Cortex of kidney (tissue), 1 donor: ENCODE measurements at places on chromosomes 16 and 17.

DNA sequence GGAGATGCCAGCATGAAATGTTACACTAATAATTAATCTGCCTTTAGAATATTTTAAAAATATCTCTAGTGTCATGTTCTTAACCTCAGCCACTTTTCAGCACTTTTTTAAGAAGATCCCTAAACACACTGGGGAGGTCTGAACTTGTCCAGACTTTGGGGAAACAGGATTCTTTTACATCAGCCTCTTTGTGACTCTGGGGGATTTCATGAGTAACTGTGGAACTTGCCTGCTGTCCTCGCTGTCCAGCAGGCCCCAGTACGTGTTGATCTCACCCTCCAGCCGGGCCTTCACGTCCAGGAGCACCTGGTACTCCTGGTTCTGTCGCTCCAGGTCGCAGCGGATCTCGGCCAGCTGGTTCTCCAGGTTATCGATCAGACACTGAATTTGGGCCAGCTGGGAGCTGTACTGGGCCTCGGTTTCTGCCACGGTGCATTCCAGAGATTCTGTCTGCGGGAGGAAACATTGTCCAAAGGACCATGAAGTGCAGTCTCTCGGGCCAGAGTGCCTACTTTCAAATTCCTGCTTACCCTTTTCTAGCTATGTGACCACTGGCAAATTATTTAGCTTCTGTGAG lies 5.5 kb downstream of the KRT40 start:
- no peak for DNase-seq

DNA sequence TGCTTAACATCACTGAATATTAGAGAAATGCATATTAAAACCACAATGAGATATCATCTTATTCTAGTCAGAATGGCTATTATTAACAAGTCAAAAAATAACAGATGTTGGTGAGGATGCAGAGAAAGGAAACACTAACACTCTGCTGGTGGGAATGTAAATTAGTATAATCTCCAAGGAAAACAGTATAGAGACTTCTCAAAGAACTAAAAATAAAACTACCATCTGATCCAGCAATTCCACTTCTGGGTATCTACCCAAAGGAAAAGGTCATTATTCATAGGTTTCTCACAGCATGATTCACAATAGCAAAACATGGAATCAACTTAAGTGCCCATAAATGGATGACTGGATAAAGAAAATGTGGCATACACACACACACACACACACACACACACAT lies 166.4 kb downstream of the CEP112 start:
- DNase-seq, result no peak

DNA sequence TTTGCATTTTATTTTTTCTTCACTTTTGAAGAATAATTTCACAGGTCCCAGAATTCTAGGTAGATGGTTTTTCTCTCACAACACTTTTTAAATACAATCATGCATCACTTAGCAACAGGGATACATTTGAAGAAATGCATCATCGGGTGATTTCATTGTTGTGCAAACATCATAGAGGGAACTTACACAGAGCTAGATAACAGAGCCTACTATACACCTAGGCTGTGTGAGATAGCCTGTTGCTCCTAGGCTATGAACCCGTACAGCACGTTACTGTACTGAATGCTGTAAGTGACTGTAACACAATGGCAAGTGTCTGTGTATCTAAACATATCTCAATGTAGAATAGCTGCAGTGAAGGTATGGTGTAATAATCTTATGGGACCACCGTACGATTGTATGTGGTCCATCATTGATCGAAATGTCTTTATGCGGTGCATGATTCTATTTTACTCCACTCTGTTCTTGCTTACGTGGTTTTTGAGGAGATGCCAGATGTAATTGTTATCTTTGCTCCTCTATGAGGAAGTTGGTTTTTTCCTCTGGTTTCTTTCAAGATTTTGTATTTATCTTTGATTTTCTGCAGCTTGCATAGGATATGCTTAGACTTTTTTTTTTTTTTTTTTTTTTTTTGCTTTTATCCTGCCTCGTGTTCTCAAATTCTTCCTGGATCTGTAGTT lies 35.5 kb upstream of the TMEM92 start:
- no peak for DNase-seq

- DNase-seq, result no peak
Observed at GRCh38 chr17:22142091-22142490, 449.8 kb downstream of the KCNJ18 start.

GRCh38 chr16:57513371-57514102 lies 22.8 kb downstream of the CCDC102A start:
- DNase-seq, result no peak

- DNase-seq, result no peak
Observed at GRCh38 chr16:66269617-66270332, 96.7 kb upstream of the CDH5 start.

DNA sequence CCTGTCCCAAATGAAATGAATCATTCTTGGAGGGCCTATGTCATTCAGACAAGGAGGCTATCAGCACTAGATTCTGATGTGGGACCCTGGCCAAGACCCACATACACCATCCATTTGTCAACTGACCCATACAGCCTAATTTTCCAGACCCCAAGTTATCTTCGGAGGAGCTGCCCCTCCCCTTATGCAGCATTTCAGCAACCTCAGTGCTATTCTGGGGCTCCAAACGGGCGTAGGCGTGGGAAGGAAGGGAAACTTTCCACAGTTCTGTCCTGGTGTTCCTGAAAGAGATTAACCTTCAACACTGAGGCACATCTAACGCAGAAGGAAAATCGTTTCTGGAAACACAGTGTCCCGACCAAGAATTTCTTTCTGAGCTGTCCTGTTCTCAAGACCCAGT lies 86.7 kb downstream of the MYH11 start:
- DNase-seq, result no peak

DNA sequence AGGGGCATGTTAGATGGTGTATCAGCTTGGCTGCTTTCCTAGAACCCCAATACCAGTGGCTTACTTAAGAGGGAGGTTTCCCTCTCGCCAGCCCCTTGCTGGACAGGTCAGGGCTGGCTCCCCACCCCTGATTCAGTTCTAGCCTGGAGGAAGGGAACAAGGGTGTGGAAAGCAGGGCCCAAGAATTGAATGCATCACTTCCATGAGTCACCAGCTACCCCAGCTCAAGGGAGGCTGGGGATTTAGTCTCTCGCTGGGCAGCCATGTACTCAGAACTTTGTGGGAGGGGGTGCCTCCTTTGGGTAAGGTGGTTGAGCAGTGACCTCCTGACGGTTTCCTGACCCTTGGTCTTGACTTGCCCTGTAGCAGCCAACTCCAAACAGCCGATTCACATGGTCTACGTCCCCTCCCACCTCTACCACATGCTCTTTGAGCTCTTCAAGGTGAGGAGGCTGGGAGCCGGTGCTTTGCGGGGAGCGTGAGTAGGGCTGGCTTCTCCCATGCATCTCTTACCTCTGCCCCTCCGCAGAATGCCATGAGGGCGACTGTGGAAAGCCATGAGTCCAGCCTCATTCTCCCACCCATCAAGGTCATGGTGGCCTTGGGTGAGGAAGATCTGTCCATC lies 12.8 kb downstream of the PDK2 start:
- DNase-seq, result no peak

DNA sequence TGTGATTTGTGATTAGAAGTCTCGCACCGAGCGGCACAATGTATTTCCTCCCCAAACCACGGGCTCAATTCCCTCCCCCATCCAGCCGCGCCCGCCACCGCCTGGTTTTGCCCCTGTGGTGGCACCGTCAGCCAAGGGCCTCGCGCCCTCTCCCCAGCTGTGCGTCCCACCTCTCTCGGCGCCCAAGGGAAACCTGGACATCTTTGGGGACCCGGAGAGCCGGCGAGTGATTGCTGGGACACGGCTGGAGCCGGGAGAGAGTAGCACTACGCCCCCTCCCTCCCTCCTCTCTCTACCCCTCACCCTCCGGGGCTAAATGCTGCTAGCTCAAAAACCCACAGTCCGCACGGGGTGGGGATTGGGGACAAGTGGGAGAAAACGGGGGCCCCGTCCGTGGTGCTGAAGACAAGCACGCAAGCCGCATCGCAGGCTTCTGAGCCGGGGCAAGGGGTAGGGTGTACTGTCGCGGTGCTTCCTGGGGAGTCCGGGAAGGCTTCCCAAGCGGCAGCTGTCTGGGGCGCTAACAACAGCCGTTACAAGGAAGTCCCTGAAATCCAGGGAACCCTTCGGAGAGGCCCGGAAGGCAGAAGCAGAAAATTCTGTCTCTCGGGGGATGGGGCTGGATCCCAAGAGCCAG lies 1.4 kb downstream of the CBLN1 start:
- DNase-seq, result no peak

DNA sequence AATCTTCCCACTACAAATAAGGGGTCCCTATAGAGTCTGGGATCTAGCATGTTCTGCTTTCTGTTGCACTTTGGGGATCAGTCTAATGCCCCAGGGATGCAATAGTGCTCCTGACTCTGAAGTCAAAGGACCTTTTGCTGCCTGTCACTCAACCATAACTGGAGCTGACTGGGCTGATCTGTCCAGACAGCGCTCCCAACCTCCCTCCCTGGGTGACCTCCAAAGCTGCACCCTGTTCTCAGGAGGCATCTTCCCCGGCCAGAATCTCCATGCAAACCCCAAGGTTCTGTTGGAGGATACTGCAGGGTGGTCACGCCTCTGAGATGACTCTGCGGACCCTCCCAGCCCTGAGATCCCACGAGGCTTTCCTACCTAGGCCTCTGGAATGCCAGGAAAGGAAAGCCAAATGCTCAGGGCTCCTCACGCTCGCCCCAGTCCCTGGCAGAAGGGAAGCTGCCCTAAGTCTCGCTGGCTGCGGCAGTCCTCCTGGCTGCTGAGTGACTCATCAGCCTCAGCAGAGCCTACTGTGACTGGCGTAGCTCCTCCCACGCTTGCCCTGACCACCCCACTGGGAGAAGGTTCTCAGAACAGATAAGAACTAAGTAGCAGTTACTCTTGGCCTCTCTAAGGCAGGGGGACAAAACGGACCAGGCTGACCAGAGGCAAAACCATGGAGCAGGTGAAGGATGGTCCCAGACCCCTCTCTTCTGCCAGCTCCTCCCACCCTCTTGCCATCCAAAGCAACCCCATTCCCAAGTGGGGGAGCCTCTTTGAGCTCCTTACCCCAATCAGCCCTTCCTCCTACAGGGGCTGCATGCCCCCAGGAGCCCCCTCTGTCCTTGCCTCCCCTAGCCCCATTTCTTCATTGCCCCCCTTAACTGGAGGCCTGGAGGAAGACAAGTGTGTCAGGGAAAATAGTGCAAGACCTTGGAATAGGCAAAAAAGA lies 124.1 kb upstream of the TNRC6C start:
- no peak for DNase-seq

GRCh38 chr16:13996778-13997288 lies 74.3 kb upstream of the MRTFB start:
- no peak for DNase-seq

GRCh38 chr16:886084-886543 lies 84.7 kb downstream of the LMF1 start:
- DNase-seq, result no peak

DNA sequence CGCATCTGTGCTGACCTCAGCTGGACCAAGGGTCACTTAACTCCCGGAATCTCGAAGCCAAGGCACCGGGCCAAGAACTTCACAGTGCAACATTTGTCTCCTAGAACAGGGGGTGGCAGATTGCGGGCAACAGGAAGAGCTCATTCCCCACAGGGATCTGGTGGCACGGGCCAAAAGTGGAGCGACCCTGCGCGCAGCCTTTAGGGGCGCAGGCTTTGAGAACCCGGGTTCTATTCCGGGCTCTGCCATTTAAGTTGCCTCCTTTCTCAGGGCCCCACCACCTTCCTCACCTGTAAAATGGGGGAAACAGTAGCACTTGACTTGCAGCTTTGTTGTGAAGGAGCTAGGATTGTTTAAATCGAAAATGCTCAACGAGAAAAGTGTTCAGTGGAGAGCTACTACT lies 651 bp downstream of the SHMT1 start:
- no peak for DNase-seq
